ENCODE measurements at places on chromosomes 6 and 20. TPM values are rescaled to one million over a fixed set of nuclear protein-coding genes. Genes with fewer than 3 reads are reported as not detected.

DNA sequence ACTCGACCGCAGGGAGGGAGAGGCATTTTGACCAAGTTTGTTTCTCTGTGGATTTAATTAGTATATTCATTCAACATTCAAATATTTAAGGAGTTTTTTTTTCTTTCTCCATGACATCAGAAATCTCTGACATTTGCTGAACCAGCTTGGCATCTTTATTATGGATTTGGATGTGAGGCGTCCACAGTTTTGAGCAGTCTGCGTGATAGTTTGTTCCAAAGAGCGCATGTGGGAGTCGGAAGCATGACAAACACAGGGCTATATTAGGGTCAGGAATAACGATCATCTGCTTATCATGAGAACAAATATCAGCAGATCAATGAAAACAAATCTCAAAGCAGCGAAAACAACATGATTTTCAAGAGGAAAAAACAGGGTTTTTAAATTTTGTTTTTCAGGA, 373.2 kb downstream of the CDH4 start:
- no peaks in the 10 kb centered on the region for H3K4me1 ChIP-seq
- DNase-seq = no peak
- no peaks in the 10 kb centered on the region for H3K27me3 ChIP-seq
- no peak overlapping the region for H3K4me3 ChIP-seq

Gene SCRT2
- total RNA-seq = 0.34 TPM

Gene THEMIS
- not detected for total RNA-seq

Gene NKAIN4
- total RNA-seq = 6.9 TPM

DNA sequence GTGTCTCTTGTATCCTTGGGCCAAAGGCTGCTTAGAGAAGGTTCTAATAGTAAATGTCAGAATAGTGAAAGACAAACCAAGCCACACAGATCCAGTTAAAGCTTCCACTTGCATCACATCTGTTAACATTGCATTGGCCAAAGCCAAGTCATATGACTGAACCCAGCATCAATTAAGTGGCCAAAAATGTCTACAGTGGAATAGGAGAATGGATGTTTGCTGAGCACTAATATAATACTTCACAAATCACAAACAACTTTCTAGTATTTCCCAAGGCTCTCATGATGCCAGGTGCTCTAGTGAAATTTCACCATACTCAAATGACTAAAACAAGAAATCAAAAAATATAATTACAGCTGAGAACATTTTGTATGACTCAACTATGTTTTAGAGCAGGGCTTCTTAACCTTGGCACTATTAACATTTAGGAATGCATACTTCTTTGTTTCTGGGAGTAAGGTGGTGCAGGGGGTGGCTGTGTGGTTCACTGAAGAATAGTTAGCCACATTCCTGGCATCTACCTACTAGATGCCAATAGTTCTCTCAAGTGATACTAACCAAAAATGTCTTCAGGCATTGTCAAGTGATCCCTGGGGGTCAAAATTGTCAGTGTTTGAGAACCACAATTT, 148.0 kb upstream of the SPTLC3 start:
- H3K4me3 ChIP-seq = no peak overlapping the region
- H3K27ac ChIP-seq = no peak overlapping the region
- H3K36me3 ChIP-seq = no peaks in the 10 kb centered on the region
- H3K4me1 ChIP-seq = no peaks in the 10 kb centered on the region

- H3K27ac ChIP-seq = no peak overlapping the region
- H3K36me3 ChIP-seq = no peaks in the 10 kb centered on the region
- H3K27me3 ChIP-seq = no peaks in the 10 kb centered on the region
- DNase-seq = no peak
- H3K4me1 ChIP-seq = no peaks in the 10 kb centered on the region
Measured at GRCh38 chr20:35295674-35296073, 3.4 kb upstream of the FAM83C start.

DNA sequence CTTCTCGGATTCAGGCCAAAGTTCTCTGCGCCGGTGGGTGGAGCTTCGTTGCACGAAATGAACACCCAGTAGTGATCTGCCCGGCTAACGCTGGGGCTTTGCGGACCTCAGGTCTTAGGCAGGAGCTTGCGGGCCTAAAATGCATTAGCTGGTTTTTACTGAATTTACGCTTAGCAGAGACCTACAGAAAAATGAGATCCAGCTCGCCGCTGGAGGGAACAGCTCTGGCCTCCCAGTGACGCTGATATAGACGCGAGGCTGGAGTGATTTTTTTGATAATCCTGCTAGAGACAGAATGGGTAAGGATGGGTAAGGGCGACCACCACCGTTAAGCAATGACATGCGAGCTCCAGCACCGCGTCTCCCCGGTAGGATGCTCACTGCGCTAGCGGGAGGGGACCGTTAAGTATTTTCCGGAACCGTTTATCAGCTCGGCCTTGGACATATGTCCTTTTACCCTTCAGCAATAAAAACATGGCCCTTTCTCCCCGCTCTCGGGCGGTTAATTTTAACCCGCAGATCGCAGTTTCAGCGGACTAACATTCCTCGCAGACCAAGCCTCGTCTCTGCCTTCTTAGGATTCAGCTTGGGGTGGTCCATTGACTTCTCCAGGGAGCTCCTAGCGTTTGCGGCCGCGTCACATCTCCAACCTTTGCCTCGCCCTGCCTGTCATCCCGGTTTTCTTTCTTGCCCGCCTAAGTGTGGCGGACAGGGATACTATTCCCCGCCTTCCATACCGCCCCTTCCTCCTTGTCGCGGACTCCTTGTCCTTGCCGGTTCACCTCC, 109.3 kb downstream of the GPX5 start:
- no peaks in the 10 kb centered on the region for H3K36me3 ChIP-seq
- H3K4me1 ChIP-seq = no peaks in the 10 kb centered on the region
- H3K27ac ChIP-seq = no peak overlapping the region
- DNase-seq = no peak
- H3K27me3 ChIP-seq = peaks cover 32% of the 10 kb centered on the region

Gene UTRN
- 91.2 TPM for total RNA-seq

- no peak overlapping the region for H3K4me3 ChIP-seq
- H3K4me1 ChIP-seq = no peaks in the 10 kb centered on the region
- no peak overlapping the region for H3K27ac ChIP-seq
Measured at GRCh38 chr20:13681248-13682125, 42.8 kb upstream of the TASP1 start.

DNA sequence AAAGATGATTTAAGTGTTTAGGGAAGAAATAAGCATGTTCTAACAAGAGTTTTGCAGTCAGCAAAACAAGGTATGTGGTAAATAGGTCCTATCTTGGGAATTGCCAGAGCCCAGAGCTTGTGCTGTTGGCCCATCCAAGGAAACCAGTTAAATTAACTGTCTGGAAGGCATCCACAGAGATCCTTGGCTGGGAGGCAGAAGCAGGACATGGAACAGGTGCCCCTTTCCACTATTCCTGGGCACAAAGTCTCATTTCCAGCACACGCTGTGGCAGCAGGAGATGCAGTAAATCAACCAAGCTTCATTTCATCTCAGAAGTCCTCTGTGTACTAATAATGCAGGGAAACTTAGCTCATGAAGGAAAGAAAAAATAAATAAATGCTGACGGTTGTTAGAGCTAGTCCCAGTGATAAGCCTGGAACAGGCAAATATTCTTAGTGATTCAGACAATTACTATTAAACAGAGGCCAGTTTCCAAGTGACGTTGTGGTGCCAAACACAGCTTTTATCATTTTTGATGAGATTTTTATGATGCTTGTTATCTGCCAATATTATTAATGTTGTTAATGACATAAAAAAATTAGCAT, 39.8 kb upstream of the SNAP25 start:
- no peaks in the 10 kb centered on the region for H3K4me1 ChIP-seq
- no peaks in the 10 kb centered on the region for H3K27me3 ChIP-seq
- H3K4me3 ChIP-seq = no peak overlapping the region
- no peak overlapping the region for H3K27ac ChIP-seq
- DNase-seq = no peak
- H3K36me3 ChIP-seq = no peaks in the 10 kb centered on the region
